ENCODE measurements at places on chromosomes 6 and 20. TPM values are rescaled to one million over a fixed set of nuclear protein-coding genes. Genes with fewer than 3 reads are reported as not detected.

The MUC21 gene
- not detected for total RNA-seq

The OPN5 gene
- not detected for total RNA-seq

The OR2H1 gene
- total RNA-seq, result not detected

- no peak overlapping the region for H3K27ac ChIP-seq
- DNase-seq, result no peak
These were observed 71.1 kb downstream of the PERP start for GRCh38 chr6:138036111-138036510.

DNA sequence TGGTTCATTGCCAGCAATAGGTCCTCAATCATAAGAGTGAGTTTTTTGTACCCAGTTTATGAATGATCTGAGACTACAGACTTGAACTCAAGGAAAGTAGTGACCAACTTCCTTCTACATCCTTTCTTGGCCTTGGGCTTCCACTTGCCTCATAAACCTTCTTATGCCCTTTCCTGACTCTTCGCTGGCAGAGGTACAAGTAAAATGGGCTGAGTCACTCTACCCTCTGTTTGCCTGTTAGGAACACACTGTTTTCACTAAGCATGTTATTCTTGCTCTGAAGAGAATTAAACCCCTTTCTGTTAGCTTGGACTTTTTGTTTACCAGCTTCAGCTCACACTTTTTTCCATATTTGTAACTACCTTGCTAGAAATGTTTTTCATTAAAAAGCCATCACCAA lies 74.4 kb downstream of the PKHD1 start:
- H3K36me3 ChIP-seq, result no peaks in the 10 kb centered on the region
- H3K27me3 ChIP-seq, result peaks cover 7% of the 10 kb centered on the region
- DNase-seq, result no peak
- no peak overlapping the region for H3K4me3 ChIP-seq
- H3K4me1 ChIP-seq, result no peaks in the 10 kb centered on the region
- H3K27ac ChIP-seq, result no peak overlapping the region

GRCh38 chr6:30861257-30862048 lies 22.9 kb upstream of the DDR1 start:
- H3K4me3 ChIP-seq, result no peak overlapping the region
- DNase-seq, result no peak
- H3K36me3 ChIP-seq, result peaks cover 15% of the 10 kb centered on the region
- H3K4me1 ChIP-seq, result peaks cover 6% of the 10 kb centered on the region
- no peak overlapping the region for H3K27ac ChIP-seq
- H3K27me3 ChIP-seq, result peaks cover 2% of the 10 kb centered on the region

- no peak overlapping the region for H3K27ac ChIP-seq
- H3K36me3 ChIP-seq, result no peaks in the 10 kb centered on the region
- DNase-seq, result no peak
- no peak overlapping the region for H3K4me3 ChIP-seq
- peaks cover 17% of the 10 kb centered on the region for H3K27me3 ChIP-seq
These were observed 13.2 kb upstream of the AHCY start for GRCh38 chr20:34316196-34316814.
